CD4-positive, alpha-beta T cell treated with Interleukin-6 for 4 hours (primary cell): ENCODE measurements at places on chromosomes 5 and 9.
A peak's percentile ranks its signal among the peaks of the same experiment; 100 is the strongest.

- DNase-seq, result no peak
These were observed 75.4 kb upstream of the CDKN2B start for GRCh38 chr9:22084336-22085035.

DNA sequence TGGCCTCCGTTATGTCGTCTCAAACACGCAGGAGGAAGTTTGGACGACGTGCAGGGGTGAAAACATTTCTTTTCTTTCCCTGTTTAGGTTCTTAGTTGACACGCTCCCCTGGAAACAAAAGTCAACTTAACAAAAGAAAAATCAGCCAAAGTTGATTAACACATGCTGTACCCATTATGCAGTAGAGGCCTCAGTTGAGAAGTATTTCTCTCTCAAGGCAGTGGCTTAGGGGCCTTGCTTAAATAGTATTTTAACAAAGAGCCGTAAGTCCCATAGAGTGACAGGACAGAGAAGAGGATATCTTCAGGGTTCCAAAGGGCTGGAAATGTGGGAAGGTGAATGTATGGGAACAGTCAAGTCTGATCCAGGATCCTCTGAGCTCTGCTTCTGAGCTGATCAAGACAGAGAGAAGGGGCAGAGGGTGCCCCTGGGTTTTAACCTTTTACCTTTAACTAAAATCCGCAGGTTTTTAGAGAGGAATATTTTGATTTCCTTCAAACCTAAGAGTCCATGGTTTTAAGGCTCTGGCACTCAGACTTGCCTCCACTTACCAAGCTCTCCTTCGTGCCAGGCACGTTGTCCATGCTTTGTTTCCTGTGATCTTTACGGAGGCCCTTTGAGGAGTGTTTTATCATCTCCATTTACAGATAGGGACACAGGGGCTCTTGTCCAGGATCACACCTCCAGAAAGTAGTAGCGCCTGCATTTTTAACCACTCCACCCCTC, 629 bp upstream of the CD74 start:
- no peak for DNase-seq

DNA sequence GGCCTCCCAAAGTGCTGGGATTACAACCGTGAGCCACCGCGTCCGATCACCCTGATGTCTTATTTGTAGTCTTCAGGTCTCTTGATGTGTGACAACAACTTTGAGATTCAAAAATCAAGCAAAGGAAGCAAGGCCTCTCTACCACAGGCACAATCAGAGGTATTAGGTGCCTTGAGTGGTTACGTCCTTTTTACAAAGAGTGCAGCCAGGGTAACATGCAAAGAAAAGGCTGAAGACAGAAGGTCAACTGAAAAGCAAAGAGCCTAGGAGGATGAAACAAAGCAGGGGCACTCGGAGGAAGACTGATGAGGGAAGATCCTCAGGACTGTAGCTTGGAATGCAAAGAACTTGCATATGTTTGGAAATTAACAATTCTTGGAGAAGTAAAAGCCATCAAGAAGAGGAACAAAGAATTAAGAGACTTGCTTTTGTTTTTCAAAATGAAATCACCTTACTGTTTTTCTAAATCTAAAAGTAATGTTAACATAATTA, 362.1 kb downstream of the EBF1 start:
- no peak for DNase-seq

DNA sequence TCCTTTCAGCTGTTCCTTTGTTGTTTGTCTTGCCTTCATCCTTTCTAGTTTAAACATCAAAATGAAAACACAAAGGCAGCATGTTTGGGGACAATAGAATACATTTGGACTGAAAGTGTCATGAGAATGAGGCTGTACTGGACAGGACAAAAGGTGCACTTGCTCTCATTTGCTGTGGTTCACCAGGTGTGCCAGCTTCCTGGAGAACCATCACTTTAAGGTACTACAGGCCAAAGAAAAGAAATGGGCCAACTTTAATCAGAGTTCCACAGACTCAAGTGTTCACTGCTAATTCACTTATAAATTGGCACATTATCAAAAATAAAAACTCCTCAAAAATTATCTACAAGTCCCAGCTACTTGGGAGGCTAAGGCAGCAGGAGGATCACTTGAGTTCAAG, 53.8 kb downstream of the ABHD17B start:
- DNase-seq, result no peak

DNA sequence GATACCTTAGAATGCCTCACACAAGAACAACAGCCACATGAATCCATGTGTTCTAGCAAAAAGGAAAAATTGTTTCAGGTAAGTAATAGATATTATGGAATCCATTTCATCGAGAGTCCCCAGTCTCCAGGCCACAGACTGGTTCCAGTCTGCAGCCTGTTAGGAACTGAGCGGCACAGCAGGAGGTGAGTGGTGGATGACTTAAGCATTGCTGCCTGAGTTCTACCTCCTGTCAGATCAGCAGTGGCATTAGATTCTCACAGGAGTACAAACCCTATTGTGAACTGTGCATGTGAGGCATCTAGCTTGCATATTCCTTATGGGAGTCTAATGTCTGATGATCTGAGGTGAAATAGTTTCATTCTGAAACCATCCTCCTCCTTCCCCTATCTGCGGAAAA, 207.0 kb downstream of the CSNK1G3 start:
- no peak for DNase-seq

DNA sequence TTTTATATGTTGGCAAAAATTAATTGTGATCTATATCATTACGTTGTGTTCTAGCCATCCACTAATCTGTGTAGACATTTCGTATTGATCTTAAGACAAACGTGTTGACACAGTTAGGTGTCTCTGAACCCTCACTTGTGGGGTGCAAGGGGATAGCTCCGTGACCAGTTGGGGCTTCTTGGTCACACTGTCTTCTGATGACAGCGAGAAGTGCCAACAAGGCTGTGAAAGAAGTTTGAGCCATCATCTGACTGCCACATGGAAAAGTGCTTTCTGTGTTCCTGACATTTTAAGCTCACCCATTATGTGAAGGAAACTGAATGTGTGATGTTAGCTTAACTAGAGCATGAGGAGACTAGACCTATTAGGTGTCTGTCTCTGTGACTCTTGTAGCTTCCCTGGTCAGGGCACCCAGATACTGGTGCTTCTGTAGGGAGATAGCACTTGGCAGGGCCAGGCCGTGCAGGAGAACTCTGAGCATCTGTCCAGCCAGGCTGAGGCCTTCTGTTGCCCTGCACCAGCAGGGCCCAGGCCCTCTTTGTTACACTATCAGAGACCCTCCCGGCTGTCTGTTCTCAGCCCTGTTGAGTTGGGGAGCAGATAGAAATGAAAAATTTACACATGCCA, 52.8 kb upstream of the PHF2 start:
- DNase-seq, result no peak

DNA sequence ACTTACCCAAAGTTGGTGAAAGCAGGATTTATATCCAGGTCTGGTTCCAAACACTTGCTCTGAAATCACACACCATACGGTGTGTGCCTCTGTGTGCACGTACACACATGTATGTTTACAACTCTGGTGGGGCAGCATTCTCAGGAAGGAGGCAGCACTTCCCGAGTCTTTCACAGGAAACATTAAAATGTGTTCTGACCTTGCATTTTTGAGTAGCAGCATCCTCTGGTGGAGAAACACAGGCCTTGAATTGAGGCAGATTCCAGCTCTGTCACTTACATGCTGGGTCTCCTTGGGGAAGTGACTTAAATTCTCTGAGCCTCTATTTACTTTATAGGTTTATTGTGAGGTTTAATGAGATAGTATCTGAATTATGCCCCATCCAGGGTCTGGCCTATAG, 126.4 kb downstream of the RGS3 start:
- peak; percentile 36 for DNase-seq

- no peak for DNase-seq
These were observed 167.0 kb upstream of the PIK3R1 start for GRCh38 chr5:68048516-68048915.

DNA sequence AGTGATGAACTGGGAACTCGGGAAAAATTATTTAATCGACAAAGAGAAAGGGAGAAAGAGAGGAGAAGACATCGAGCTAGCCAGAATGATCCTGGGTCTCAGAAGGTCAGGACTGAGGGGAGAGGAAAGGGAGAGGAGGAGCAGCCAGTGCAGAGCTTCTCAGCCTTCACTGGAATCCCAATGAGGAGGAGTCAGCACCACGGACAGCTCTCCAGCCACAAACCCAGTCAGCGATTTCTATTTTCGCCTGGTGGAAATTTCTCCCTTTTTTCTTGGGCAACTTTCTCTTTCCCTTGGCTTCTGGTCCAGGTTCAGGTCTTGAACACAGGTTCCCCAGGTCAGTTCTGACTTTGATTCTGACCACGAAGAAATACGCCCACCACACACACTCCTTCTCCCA, 1.6 kb upstream of the BRINP1 start:
- DNase-seq, result no peak

- no peak for DNase-seq
These were observed 135.4 kb upstream of the TAS2R1 start for GRCh38 chr5:9765419-9766140.

DNA sequence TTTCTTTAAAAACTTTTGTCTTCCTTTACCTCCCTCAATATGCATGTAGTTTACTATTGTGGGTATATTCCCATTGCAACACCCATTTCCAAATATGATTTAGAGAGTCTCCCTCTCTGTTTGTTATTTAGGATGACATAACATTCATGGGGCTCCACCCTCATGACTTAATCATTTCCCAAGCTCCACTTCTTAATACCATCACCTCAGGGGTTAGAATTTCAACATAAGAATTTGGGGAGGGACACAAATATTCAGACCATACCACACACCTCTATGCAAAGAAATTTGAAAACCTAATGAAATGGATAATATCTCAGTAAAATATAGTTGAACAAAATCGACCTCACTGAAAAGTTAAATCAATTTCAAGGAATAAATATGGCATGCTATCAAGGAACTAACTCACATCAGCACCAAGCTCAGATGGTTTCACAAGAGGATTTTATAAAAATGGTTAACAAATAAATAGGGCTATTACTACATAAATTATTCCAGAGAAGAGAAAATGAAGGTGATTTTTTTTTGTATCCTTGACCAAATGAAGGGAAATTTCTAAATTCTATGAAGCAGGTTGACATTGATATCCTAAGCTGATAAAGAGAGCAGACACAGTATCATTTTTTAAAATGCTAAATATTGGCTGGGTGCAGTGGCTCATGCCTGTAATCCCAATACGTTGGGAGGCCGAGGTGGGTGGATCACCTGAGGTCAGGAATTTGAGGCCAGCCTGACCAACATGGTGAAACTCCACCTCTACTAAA, 20.2 kb upstream of the UBTD2 start:
- DNase-seq, result no peak

DNA sequence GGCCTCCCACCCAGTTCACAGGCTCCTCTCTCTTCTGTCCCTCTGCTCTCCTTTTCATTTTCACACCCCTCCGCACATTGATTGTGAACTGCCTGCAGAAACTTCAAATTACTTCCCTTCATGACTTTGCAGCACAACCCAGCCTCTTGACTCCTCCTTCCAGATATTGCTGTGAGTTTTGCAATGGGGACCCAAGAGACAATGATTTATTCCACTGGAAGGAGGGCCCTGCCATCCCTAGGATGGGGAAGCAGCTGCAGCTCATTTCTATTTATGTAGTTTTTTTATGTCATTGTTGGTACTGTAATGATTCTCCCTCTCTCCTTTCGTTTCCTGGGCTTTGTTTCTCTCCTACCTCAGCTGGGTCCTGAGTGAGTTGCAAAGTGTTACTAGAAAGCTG, 364.9 kb downstream of the ICE1 start:
- DNase-seq, result no peak

GRCh38 chr5:133471699-133472098, 140.6 kb downstream of the FSTL4 start:
- DNase-seq, result no peak

DNA sequence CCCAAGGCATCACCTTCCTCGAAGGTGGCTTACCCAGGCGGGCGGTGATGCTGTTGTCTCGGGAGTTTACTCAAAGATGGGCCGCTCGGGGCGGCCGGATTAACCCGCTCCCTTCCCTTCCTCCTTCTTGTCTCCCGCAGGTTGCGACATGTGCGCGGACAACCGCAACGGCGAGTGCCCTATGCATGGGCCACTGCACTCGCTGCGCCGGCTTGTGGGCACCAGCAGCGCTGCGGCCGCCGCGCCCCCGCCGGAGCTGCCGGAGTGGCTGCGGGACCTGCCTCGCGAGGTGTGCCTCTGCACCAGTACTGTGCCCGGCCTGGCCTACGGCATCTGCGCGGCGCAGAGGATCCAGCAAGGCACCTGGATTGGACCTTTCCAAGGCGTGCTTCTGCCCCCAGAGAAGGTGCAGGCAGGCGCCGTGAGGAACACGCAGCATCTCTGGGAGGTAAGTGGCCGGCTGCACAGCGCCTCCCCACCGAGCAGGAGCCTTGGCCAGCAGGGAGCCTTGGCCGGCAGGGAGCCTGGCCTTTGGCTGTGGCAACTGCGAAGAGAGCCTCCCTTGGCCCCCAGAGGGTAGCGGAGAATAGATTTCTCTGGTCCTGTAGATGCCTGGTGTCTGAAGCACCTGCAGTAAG, 10.6 kb downstream of the PRDM6 start:
- no peak for DNase-seq

- DNase-seq, result peak; percentile 25
These were observed 10.0 kb upstream of the GRIN1 start for GRCh38 chr9:137128862-137129455.

- DNase-seq, result no peak
These were observed 11.6 kb downstream of the ABL1 start for GRCh38 chr9:130846487-130847305.

DNA sequence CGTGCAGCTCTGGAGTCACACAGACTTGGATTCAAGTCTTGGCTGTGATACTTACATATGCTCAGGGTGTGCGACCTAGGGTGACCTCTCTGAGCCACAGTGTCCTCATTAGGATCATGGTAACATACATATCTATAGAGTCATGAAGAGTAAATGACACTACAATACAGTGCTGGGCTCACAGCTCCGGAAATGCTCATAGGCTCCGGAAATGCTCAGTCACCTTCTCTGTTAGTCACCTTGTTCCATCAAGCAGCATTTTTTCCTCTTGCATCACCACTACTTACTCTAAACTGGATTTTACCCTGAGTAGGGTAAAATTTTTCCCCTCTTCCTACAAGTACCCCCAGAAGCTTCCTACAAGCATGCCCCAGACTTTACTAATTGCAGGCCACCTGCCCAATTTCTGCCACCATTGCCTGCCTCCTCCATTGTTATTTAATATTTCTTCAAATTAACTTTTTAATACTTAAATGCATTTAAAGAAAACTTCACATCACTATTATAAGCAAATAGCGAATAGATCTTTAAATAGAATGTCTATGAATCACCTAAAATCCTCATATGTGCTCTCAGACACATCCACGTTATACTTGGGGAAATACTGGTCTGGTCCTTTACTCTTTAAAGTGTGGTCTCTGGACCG, 147.6 kb upstream of the SPRY4 start:
- peak; percentile 44 for DNase-seq

GRCh38 chr5:43231977-43232376, 40.0 kb downstream of the NIM1K start:
- peak; percentile 5 for DNase-seq

DNA sequence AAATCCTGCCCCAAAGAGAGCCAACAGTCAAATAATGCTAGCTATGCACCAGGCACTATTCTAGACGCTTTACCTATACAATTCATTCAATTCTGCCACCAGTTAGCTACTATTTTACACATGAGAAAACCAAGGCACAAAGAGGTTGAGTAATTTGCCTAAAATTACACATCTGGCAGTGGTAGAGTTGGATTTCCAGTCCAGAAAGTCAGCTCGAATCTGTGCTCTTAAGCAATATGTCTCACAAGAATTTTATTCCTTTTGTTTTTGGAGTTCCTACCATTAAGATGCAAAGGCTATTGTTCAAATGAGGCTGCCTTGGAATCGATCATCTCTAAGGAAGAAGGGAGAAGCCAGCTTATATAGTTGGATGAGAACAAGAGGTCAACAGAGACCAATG, 256.9 kb upstream of the RASA1 start:
- no peak for DNase-seq

- no peak for DNase-seq
These were observed 294.8 kb downstream of the GADD45G start for GRCh38 chr9:89899573-89899972.

GRCh38 chr5:167096816-167097215, 1194.6 kb upstream of the WWC1 start:
- no peak for DNase-seq
